ENCODE measurements at places on chromosomes 6 and 20. TPM values are rescaled to one million over a fixed set of nuclear protein-coding genes. Genes with fewer than 3 reads are reported as not detected.

- no peak for DNase-seq
- no peaks in the 10 kb centered on the region for H3K36me3 ChIP-seq
- no peaks in the 10 kb centered on the region for H3K4me1 ChIP-seq
- H3K27ac ChIP-seq: no peak overlapping the region
These were observed 11.0 kb downstream of the PACSIN1 start for GRCh38 chr6:34476921-34477320.

The GSTA3 gene
- total RNA-seq: not detected

DNA sequence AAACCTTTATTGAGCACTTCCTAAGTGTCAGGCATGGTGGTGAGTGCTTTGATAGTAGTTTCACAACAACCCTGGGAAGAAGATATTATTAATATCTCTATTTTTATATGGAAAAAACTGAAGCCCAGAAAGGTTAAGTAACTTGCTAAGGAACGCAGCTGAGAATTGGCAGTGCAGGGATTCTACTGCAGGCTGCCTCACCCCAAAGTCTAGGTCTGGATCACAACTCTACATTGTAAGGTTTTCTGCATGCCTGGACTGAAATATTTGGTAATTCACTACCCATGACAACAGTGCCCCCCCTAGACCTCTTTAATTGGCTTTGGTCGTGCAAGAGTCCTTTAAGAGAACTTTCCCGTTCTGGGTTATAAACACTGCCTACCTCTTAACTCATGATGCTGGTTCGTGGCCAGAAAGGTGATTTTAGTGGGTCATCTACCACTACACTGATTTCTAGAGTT lies 67.1 kb upstream of the KCNQ5 start:
- no peaks in the 10 kb centered on the region for H3K4me1 ChIP-seq
- H3K27me3 ChIP-seq: no peaks in the 10 kb centered on the region
- no peak for DNase-seq
- no peaks in the 10 kb centered on the region for H3K36me3 ChIP-seq
- H3K4me3 ChIP-seq: no peak overlapping the region

GRCh38 chr6:157905590-157906342 lies 75.9 kb upstream of the SYNJ2 start:
- H3K4me1 ChIP-seq: no peaks in the 10 kb centered on the region
- DNase-seq: no peak
- H3K27ac ChIP-seq: no peak overlapping the region
- no peaks in the 10 kb centered on the region for H3K27me3 ChIP-seq
- no peak overlapping the region for H3K4me3 ChIP-seq
- peaks cover 28% of the 10 kb centered on the region for H3K36me3 ChIP-seq

DNA sequence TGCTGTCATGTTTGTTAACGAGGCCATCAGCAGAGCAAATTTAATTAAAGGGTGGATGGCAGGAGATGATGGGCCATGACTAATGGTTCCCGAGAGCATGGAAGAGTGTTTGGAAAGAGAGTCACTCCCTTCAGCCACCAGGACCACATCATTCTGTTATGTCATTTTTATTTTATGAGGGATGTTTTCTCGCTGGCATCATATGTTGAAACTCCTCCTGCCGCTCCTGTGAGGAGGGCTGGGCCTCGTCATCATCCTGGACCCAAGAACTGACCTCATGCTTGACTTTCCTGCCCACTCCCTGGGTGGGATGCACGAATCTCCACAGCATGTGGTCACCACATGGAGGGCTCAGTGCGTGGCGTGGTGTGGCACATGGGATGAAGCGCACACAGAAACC lies 86.4 kb upstream of the FRMD1 start:
- H3K27ac ChIP-seq: no peak overlapping the region
- no peaks in the 10 kb centered on the region for H3K4me1 ChIP-seq
- no peaks in the 10 kb centered on the region for H3K27me3 ChIP-seq
- H3K4me3 ChIP-seq: no peak overlapping the region
- no peaks in the 10 kb centered on the region for H3K36me3 ChIP-seq

The GABRR1 gene
- total RNA-seq: not detected

DNA sequence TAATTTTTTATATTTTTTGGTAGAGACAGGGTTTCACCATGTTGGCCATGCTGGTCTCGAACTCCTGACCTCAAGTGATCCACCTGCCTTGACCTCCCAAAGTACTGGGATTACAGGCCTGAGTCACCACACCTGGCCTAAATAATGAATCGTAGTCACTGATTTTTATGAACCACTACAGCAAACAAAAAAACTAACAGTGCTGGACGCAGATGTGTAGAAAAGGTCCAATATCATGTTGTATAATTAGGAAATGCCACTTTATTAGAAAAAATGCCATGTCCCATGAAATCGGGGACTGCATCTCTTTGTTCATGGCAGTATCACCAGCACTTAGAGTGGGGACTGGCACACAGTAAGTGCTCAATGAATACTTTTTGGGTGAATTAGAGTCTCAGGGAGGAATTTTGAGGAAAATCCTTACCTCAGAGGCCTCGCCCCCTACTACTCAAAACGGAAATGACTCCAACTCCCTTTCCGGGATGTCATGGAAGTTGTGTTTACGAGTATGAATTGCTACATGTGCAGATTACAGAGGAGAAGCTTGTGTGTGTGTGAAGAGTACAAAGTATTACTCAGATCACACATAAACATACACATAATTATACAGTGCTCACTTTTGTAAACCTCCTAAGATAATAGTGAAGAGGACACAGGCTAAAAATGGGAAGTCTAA lies 43.6 kb upstream of the FAM50B start:
- no peak for DNase-seq
- no peak overlapping the region for H3K4me3 ChIP-seq
- no peaks in the 10 kb centered on the region for H3K27me3 ChIP-seq
- no peaks in the 10 kb centered on the region for H3K36me3 ChIP-seq
- H3K4me1 ChIP-seq: peaks cover 3% of the 10 kb centered on the region

DNA sequence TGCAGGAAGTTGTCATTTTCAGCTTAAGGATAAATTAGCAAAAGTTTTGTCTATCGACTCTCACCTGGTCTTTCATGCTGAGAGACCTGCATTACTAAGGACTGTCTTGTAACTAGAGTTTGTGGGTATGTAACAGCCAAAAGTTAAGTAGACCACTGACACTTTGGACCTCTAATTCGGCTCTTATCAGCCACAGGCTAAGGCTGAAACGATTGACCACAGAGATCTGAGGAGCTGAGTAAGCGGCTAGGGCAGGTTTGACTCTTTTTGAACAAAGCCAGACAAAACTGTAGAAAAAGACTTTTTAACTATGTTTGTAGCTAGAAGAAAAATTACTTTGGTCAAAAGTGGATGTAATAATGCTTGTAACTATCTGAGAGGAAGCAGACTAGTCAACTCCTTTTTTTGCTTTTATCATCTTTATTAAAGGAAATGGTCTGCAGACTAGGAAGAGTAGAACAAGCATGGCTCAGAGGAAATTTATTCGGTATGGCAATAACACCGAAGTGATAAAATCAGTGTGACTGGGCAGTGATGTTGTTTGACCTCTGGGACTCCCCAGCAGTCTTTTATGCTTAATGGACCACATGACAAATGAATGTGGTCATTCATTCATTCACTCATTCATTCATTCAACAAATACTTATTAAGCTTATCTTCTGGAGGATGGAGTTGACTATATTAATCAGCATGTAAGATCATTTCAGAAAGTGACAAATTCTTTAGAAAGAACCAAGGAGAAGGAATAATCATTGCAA lies 725.0 kb upstream of the HS3ST5 start:
- no peak overlapping the region for H3K4me3 ChIP-seq
- H3K27me3 ChIP-seq: no peaks in the 10 kb centered on the region
- no peak for DNase-seq
- no peak overlapping the region for H3K27ac ChIP-seq
- no peaks in the 10 kb centered on the region for H3K4me1 ChIP-seq
- H3K36me3 ChIP-seq: no peaks in the 10 kb centered on the region

GRCh38 chr6:490251-491037 lies 98.9 kb downstream of the IRF4 start:
- H3K4me3 ChIP-seq: no peak overlapping the region
- no peak for DNase-seq
- H3K36me3 ChIP-seq: peaks cover 12% of the 10 kb centered on the region
- H3K27ac ChIP-seq: no peak overlapping the region
- no peaks in the 10 kb centered on the region for H3K4me1 ChIP-seq
- no peaks in the 10 kb centered on the region for H3K27me3 ChIP-seq

DNA sequence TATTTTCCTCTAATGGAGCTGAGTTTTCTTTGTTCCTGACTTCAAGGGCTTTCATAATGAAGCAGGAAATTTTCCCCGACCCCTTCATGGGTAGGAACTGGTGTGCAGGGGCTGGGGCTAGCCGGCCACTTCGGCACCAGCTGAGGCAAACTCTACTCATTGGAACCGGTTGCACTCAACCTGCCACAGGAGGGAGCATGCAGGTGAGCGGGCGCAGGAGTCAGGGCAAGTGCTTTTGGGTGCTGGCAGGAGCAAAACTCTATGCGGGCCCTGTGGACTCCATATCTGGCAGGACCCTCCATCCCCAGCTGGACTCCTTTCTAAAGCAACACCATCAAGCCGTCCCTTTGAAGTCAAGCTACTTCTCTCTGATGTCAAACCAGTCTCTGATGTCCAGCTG lies 244.2 kb downstream of the EPM2A start:
- no peak for DNase-seq
- H3K27me3 ChIP-seq: no peaks in the 10 kb centered on the region
- H3K4me3 ChIP-seq: no peak overlapping the region
- H3K36me3 ChIP-seq: no peaks in the 10 kb centered on the region

DNA sequence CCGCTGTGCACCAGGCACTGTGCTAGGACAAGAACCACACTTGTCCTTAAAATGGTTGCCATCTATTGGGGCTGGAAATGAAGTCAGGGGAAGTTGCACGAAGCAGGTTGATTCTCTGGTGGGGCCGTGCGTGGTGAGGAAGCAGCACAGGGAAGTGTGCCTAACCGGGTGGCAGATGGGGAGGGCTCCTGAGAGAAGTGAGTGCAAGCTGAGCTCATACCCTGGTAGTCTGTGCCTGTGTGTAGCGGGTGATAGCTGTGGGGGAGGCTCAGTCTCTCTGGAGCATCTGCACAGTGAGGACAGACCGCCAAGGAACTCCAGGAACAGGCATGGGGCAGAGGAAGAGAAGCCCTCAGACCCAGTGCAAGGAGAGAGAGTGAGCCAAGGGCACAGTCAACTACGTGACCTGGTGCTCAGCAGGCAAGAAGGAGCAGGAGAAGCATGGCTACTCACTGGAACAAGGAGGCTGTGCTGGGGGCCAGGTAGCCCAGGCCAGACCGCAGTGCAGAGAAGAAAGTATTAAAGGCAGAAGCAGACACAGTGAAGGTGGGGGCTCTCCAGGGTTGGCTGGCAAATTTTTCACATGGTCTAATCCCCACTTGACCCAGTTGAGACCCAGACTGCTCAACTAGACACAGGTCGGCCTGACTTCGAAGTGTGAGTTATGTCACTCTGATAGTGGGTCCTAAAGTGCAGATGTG lies 155.0 kb downstream of the CDH26 start:
- no peak overlapping the region for H3K27ac ChIP-seq
- no peaks in the 10 kb centered on the region for H3K36me3 ChIP-seq
- H3K4me1 ChIP-seq: no peaks in the 10 kb centered on the region
- H3K4me3 ChIP-seq: no peak overlapping the region

DNA sequence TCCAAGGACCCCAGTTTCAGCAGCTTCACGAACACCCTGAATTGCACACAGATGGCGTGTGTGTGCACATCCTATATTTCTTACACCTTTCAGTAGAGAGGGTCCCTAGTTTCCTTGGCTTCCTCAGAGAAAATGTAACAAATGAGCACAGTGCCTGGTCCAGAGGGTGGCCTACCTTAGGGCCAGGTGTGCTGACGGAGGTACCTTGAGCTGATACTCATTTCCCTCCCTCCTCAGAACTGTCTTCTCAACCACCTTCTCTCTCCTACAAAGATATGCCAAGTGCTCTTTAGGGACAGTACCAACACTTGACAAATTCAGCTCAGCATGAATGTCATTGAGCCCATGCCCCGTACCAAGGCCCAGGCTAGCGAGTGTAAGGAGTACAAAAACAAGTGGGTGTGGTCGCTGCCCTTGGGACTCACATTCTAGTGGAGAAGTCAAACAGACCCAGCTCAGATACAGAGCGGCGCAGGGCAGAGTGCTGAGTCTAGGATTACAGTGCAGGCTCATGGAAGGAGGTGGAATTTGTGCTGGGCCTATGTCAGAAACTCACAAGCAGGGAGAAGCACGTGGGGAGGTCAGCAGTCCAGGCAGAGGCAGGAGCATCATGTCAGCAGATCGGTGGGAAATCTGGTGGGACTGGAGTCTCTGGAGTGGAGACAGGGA lies 9.6 kb upstream of the BPHL start:
- no peak for DNase-seq
- no peaks in the 10 kb centered on the region for H3K27me3 ChIP-seq
- H3K27ac ChIP-seq: no peak overlapping the region
- H3K36me3 ChIP-seq: peaks cover 60% of the 10 kb centered on the region

The BTBD9 gene
- 12.4 TPM for total RNA-seq

DNA sequence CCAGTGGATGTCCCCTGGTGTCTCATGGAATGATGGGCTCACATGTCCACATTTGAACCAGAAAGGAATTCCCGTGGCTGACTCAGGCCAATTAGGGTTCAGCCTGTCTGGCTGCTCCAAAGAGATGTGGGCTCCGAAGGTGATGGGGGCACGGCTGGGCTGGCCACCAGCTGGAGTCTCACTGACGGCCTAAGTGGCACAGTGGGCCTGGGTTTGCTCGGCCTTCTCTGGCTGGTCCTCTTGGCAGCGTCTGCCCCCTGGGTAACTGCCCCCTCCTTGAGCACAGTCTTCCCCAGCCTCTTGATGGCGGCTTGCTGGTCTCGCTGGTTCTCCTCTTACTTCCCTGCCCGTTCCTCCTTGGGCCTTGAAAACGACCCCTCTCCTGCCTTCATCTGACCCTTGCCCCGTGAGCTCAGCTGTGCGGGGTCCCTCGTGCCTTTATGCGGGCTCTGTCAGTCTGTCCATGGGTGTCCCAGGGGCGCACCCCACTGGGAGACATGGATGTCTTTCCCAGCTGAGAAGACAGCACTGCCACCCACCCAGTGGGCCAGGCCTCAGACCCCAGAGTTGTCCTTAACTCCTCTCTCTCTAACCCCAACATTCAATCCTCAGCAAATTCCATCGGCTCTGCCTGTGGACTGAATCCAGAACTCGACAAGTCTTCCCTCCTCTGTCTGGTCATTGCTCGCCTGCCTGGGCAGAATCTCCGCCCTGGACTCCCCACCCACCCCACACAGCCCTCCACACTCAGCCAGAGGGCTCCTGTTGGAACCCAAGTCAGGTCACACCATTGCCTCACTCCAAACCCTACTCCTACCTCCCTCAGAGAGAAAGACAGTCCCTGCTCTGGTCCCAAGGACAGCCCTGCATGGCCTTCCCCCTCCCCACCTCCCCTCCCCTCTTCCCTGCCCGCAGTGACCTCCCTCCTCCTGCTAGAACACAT lies 78.7 kb downstream of the CEBPB start:
- no peaks in the 10 kb centered on the region for H3K36me3 ChIP-seq
- no peak for DNase-seq
- no peak overlapping the region for H3K27ac ChIP-seq

The NHSL1 gene
- 33.0 TPM for total RNA-seq
